ENCODE measurements at places on chromosomes 7 and 10. TPM values are rescaled to one million over a fixed set of nuclear protein-coding genes. Genes with fewer than 3 reads are reported as not detected.

ADAM8 gene
- total RNA-seq: 3.3 TPM

C10orf53 gene
- not detected for total RNA-seq

RAB19 gene
- total RNA-seq: not detected

DNAJC12 gene
- 2.0 TPM for total RNA-seq

LIPF gene
- not detected for total RNA-seq

FAM13C gene
- 11.1 TPM for total RNA-seq

NEUROG3 gene
- not detected for total RNA-seq

PTN gene
- 5.0 TPM for total RNA-seq

OPN4 gene
- 0.59 TPM for total RNA-seq

SPDYE11 gene
- not detected for total RNA-seq

- no peaks in the 10 kb centered on the region for H3K27me3 ChIP-seq
- DNase-seq: no peak
- H3K36me3 ChIP-seq: no peaks in the 10 kb centered on the region
- no peak overlapping the region for H3K27ac ChIP-seq
- no peak overlapping the region for H3K4me3 ChIP-seq
Observed at GRCh38 chr10:83680470-83680891, 458.8 kb upstream of the GHITM start.

GRCh38 chr7:27834179-27834921 is 94.4 kb downstream of the TAX1BP1 start:
- no peak for DNase-seq
- H3K4me3 ChIP-seq: no peak overlapping the region
- no peaks in the 10 kb centered on the region for H3K27me3 ChIP-seq
- H3K36me3 ChIP-seq: peaks cover 6% of the 10 kb centered on the region

DNA sequence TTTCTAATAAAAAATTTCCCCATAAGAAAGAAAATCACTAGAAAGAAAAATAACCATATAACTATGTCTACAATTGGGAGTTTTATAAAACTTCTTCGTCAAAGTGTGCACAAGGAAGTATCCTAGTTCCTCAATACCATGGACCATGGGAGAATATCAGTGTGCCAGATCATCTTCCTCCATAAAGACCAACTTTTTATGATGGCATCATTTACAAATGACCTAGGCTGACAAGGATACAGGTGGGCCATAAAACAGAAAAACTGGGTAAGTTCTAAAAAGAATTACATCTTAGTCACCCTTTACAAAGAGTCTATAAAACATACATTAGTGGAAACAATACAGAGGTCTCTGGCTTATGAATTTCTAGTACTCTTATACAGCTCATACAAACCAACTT is 303.2 kb downstream of the DOCK4 start:
- no peak for DNase-seq
- peaks cover 43% of the 10 kb centered on the region for H3K36me3 ChIP-seq
- H3K27ac ChIP-seq: no peak overlapping the region

GRCh38 chr10:125169915-125170314 is 9.6 kb upstream of the CTBP2 start:
- H3K27me3 ChIP-seq: peaks cover 7% of the 10 kb centered on the region
- no peaks in the 10 kb centered on the region for H3K36me3 ChIP-seq
- no peaks in the 10 kb centered on the region for H3K4me1 ChIP-seq
- DNase-seq: no peak

DNA sequence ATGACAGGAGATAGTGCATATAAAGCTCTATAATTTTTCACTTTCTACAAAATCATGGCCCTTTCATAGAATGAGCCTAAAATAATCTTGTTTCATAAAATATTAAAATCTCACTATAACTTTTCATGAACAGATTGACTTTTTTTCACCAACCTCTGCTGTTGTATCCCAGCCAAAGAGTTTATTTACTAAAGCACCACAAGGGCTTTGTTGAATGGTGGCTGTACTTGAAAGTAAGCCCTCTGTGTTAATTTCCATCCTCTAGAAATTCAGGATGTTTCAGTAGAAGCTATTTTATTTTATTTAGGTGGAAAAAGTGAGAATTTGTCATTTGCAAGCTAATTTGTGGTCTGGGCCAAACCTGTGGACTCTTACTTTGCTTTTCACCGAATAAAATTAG is 30.2 kb downstream of the THNSL1 start:
- H3K27me3 ChIP-seq: no peaks in the 10 kb centered on the region
- H3K27ac ChIP-seq: no peak overlapping the region
- no peaks in the 10 kb centered on the region for H3K4me1 ChIP-seq
- H3K4me3 ChIP-seq: no peak overlapping the region
- H3K36me3 ChIP-seq: no peaks in the 10 kb centered on the region

- H3K4me1 ChIP-seq: no peaks in the 10 kb centered on the region
- H3K27me3 ChIP-seq: no peaks in the 10 kb centered on the region
- no peak for DNase-seq
- H3K27ac ChIP-seq: no peak overlapping the region
- no peaks in the 10 kb centered on the region for H3K36me3 ChIP-seq
Observed at GRCh38 chr10:1289591-1289990, 233.4 kb downstream of the WDR37 start.

DNA sequence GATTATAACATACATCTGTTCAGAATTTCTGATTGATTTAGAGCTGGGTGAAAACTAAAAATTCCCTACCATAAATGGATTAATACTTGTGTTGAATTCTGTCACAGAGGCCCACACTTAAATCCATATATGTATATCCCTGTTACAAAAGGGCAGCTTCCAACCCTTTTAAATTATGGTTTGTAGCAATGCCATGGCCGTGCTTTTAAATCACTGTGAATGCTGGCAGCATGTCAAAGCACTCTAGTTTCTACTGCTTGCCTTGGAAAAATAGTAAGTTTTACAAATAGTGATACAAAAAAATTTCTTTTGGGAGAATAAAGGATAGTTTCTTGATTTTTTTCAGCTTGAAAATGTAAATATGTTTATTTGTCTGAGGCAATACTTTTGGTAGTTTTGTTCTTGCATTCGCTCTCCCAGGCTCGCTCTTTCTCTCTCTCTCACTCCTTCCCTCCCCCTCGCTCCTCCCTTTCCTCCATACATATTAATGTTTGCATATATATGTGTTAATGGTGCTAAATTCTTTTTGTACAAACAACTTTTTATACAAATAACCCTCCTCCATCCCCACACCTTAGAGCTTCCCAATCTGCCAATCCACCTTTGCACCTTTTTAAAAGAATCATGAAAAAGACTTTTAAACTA is 29.8 kb downstream of the TES start:
- no peaks in the 10 kb centered on the region for H3K36me3 ChIP-seq
- peaks cover 6% of the 10 kb centered on the region for H3K4me1 ChIP-seq
- H3K27me3 ChIP-seq: no peaks in the 10 kb centered on the region
- no peak overlapping the region for H3K4me3 ChIP-seq
- H3K27ac ChIP-seq: no peak overlapping the region

GRCh38 chr7:144529269-144529926 is 125.9 kb upstream of the NOBOX start:
- no peak overlapping the region for H3K4me3 ChIP-seq
- no peaks in the 10 kb centered on the region for H3K27me3 ChIP-seq
- no peaks in the 10 kb centered on the region for H3K36me3 ChIP-seq
- no peak for DNase-seq
- H3K27ac ChIP-seq: no peak overlapping the region
- no peaks in the 10 kb centered on the region for H3K4me1 ChIP-seq

DNA sequence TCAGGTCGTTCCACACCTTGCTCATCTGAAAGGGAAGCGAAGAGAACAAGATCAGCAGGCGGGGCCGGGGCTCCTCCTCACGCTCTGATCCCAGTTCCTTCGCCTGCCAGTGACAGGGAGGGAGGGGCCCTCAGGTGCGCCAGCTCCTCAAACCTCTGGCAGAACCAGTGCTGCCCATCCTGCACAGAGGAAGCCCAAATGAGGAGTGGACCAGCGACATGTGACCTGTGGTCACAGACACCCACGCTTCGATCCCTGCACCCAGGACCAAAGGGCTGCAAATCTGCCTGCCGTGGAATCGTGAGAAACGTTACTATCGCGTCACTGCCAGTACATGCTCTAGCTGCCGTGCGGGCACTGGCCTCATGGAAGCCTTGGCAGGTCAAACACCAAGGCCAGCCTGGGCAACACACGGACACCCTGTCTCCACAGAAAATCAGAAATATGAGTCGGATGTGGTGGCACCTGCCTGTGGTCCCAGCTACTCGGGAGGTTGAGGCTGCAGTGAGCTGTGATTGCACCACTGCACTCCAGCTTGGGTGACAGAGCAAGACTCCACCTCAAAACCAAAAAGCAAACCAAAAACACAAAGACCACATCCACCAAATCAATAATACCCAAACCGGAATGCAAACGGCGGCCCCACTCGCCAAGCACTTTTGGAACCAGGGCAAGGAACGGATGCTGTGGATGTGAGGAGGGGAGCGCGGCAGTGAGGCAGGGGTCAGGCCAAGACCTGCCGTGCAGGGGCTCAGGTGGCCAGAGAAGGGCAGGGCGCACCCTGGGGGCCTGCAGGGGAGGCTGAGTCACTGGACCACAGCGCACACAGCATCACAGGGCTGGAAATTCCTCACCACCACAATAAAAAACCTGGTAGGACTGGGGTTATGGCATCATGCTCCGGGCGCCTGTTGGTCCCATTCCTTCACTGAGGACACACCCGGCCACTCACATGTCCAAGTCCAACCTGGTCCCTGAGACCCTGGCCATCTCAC is 13.4 kb downstream of the NUDT1 start:
- DNase-seq: no peak
- H3K4me1 ChIP-seq: no peaks in the 10 kb centered on the region
- H3K27me3 ChIP-seq: no peaks in the 10 kb centered on the region
- no peak overlapping the region for H3K27ac ChIP-seq
